ENCODE measurements at places on chromosomes 16 and 17.

DNA sequence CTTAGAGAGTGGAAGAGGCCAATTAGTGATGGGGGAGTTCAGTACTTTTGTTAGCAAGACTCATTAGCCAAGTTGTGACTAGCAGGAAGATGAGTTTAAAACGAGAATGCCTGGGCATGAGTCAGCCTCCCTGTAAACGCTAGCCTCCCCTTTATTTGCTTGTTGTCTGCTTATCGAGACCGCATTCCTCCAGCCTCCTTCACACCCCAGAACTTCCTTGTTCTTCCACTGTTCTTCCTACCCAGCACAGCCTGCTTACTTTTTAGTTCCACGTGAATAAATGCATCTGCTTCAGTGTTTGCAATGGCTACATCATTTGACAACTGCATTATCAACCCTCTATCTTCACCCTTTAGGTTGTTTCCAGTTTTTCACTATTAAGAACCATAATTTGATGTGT lies 20.2 kb upstream of the OR3A1 start:
- no peak for DNase-seq

GRCh38 chr17:40005520-40005919 lies 9.7 kb upstream of the CSF3 start:
- no peak for DNase-seq

DNA sequence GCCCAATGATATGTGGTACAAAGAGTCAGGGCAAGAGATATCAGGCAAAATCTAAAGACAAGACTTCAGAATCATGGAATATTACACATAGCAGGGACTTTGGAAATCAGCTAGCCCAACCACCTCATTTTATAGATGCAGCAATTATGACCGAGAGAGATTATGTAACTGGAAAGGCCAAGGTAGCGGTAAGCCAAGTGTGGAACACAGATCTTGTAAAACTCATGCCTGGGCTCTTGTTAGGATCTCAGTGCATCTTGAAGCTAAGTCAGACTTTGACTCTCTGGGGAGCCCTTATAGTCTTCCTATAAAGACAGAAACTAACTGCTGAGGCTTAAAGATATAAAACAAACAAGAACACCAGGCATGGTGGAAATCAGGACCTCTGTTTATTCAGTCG lies 18.6 kb downstream of the MAP2K6 start:
- no peak for DNase-seq

- no peak for DNase-seq
Measured at GRCh38 chr17:80102664-80103448, 1.5 kb downstream of the GAA start.

DNA sequence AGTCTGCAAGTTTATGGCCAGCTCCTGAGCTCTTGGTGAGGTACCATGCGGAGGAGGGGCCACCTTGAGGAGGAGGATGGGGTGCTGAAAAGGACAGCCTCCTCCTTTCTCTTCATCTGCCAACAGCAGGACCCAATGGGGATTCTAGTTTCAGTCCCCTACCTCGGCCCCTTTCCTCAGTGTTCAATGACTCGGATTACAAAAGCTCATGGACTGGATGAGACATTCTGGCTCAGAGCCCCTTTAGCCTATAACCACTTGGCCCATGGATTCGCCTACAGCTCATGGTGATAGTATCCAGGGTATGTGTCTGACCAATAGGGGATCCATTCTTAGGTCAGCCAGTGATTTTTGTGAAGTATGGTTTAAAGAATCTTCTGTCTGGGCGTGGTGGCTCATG lies 8.5 kb upstream of the PIK3R6 start:
- no peak for DNase-seq

DNA sequence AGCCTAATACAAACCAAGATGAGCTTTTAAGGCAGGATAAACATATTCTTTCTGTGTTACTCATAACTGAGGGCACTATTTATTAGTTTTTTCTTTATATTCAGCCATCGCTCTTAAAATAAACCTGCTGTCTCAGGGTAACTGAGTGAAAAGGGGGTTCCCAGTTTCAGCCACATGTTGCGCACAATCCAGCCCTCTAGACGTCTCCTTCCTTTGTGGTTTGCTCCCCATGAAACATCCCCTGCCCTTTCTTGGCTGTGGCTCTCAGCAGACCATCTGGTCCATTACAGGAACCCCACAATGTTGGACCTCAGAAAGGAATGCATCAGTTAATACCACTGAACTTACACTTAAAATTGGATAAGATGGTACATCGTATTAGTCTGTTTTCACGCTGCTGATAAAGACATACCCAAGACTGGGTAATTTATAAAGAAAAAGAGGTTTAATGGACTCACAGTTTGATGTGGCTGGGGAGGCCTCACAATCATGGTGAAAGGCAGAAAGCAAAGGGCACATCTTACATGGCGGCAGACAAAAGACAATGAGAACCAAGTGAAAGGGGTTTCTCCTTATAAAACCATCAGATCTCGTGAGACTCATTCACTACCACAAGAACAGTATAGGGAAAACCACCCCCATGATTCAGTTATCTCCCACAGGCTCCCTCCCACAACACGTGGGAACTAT lies 12.6 kb upstream of the IL21R start:
- no peak for DNase-seq

DNA sequence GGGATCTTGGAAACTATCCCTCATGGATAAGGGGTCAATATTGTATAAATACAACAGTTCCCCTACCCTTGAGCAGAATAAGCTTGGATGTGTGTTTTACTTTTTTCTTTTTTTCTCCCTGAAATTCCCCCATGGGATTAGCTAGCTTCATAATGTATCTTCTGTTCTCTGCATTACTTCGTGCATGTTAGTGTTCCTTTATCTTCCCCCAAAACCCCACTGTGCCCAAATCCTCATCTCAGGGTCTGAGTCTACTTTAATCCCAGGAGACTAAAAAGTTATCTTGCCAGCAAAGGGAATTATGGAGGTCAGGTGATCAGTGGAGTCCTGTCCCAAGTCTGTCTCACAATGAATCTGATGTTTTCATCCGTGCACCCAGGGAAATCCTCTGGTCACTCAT lies 217.5 kb upstream of the CNTNAP4 start:
- no peak for DNase-seq

GRCh38 chr16:87034317-87034716 lies 282.9 kb downstream of the C16orf95 start:
- no peak for DNase-seq

- no peak for DNase-seq
Measured at GRCh38 chr16:21302898-21303528, 24.9 kb upstream of the CRYM start.

- no peak for DNase-seq
Measured at GRCh38 chr16:23968176-23968575, 132.4 kb downstream of the PRKCB start.

GRCh38 chr17:56943505-56944125 lies 17.2 kb downstream of the COIL start:
- DNase-seq = no peak

DNA sequence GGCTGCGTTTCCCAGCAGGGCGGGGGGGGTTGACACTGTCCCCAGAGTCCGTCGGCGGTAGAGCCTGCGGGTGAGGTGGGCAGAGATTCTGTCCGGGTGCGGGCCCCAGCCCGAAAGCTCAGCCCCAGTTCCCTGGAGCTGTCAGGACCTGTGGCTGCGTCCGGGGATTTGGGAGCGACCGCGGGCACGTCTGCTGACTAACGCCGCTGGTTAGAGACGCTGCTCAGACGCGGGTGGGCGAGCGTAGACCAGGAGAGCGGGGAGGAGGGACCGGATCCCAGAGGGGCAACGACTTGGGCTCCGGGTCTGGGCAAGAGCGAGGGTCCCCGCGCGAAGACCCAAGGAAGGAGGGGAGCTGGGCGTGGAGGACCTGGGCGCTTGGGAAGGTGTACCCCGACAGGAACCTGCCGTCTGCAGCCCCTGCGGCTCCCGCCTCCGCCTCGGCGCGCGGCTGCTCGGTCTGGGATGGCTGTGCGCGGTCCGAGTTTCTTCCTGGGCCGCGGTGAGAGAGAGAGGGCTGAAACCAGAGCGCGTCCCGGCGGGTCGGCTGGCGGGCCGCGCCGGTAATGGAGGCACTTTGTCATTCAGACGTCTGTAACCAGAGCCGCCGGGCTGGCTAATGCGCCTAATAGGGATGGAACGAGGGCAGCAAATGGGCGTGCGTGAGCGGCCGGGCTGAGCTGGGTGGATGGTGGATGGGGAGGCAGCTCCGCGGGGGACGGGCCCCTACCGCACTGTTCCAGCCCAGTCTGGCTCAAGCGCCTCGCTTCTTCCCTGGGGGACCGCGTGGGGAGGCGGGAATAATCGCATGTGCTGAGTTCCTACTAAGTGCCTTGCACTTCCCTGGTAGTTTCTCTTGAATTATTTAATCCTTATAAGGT lies 2.3 kb downstream of the NGFR start:
- no peak for DNase-seq

DNA sequence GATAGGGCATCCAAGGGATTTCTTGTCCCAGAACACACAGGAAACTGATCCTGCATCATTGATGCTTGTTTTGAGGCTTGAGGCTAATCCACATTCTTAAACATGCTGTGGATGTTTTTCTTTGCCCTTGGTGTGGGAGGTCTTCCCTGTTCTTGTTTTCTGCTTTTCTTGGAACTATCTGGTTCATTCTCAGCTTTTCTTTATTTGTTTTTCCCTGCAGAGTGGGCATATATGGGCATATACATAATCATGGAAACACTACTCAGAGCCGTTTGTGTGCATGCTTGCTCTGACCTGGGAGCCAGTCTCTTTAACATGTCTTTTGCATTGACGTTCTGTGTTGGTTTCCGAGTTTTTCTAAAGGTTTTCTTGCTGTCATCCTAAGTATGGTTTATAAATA lies 300.0 kb downstream of the SNX29 start:
- no peak for DNase-seq

DNA sequence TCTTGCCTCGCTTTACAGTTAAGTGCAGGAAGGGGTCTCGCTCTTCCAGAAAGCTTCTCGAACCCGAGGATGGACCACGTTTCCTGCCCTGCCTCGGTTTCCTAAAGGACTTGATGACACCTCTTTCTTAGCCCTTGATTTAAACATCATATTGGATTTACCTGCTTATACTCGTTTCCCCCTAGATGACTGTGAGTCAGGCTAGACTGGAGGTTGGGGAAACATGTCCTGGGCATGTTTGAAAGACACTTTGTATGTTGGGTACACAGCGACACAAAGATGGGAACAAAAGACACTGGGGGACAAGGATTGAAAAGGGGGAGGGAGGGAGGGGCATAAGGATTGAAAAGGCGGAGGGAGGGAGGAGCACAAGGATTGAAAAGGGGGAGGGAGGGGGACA lies 30.0 kb downstream of the SDK2 start:
- no peak for DNase-seq

- peak; percentile 68 for DNase-seq
Measured at GRCh38 chr16:84356591-84357116, 11.7 kb upstream of the ATP2C2 start.

DNA sequence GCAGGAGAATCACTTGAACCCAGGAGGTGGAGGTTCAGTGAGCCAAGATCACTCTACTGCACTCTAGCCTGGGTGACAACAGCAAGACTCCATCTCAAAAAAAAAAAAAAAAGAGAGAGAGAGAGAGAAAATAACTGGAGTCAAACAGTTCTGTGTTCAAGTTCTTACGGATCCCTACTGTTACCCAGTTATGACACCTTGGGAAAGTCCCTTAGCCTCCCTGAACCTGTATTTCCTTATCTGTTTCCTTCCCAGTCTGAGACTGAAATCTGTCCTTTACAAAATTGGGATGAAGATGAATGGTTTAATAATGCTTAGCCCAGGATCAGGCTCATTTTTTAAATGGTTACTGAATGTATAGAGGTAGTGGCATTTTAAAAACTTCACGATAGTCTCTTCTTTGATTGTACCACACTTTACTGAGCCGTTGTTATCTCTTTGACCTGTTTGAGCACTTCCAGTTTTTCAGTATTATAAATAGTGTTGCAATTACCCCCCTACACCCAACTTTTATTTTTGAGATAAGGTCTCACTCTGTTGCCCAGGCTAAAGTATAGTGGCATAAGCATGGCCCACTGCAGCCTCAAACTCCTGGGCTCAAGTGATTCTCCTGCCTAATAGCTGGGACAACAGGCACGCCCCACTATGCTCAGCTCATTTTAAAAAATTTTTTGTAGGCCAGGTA lies 17.1 kb downstream of the ZNF768 start:
- no peak for DNase-seq

GRCh38 chr16:50822671-50823070 lies 80.8 kb downstream of the CYLD start:
- no peak for DNase-seq

- DNase-seq = peak; percentile 35
Measured at GRCh38 chr16:81238296-81239011, at the start of gene BCO1. Gene BCO1, plus strand, starts transcription at chr16:81238689. Its CDS starts 220 bp downstream, at chr16:81238909.

- DNase-seq = peak; percentile 79
Measured at GRCh38 chr17:68908045-68908444, 47.1 kb downstream of the ABCA8 start.

DNA sequence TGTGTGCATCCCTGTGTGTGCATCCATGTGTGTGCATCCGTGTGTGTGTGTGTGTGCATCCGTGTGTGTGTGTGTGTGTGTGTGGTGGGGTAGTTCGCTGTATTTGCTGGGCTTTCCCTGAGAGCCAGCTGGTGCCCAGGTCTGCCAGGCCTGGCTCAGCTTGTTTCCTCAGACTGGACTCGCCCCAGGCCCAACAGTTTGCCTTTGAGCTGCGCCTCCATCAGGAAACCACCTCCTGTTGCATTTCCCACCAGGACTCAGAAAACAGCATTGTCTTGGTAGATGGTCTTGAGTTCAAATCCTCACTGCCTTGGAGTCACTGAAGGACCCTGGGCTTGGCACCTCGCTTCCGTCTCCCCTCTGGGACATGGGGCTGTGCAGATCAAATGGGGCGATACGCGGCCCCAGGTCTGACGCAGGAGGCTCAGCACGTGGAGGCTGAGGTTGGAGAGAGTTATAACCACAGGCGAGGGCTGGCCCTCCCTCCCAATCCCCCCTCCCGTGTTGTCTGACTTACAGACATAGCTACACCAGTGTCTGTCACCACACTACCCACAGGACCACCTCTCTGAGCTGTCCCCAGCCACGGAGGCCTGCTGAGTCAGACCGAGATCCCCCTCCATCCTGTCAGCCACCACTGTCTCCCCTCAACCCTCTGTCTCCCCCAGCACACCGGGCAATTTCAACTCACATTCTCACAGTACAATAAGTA lies 4.7 kb downstream of the ITGAE start:
- no peak for DNase-seq

DNA sequence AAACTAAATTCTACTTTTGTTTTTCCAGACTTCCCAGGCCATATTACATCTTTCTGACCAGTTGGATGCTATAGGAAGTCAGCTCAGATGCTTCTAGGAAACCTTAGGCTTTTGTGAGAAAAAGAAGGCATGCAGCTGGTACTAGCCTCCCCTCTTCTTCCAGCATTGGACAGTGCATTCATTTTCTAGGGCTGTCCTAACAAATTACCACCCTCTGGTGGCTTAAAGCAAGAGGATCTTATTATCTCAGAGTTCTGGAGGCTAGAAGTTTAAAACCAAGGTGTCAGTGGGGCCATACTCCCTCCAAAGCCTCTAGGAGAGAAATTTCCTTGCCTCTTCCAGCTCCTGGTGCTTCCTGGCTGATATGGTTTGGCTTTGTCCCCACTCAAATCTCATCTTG lies 467.8 kb downstream of the SLC39A11 start:
- DNase-seq = no peak

GRCh38 chr17:71208111-71208704 lies 912.6 kb upstream of the SOX9 start:
- no peak for DNase-seq

GRCh38 chr16:50531901-50532300 lies 16.3 kb upstream of the NKD1 start:
- DNase-seq = no peak

- DNase-seq = no peak
Measured at GRCh38 chr17:56468840-56469239, 124.7 kb upstream of the NOG start.
